Cardiac septum (tissue), 1 donor: ENCODE measurements at places on chromosomes 7 and 10.

DNA sequence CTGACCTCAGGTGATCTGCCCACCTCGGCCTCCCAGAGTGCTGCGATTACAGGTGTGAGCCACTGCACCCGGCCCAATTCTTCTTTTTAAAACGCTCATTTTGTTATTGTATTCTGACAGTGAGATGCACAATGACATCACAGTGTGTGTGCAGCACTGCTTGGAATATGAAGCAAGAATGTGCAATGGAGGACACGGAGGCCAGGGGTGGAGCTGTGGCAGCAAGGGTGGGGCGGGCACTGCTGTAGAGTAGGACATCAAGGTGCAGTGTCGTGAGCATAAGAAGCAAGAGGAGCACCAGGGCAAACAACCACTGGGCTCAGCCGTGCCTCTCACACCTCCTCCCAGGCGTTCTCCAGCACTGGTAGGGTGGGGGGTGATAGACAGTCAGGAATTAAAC, 26.8 kb upstream of the GRID1 start:
- DNase-seq, result no peak

GRCh38 chr10:71597821-71598498, 121.6 kb downstream of the C10orf105 start:
- DNase-seq, result no peak

DNA sequence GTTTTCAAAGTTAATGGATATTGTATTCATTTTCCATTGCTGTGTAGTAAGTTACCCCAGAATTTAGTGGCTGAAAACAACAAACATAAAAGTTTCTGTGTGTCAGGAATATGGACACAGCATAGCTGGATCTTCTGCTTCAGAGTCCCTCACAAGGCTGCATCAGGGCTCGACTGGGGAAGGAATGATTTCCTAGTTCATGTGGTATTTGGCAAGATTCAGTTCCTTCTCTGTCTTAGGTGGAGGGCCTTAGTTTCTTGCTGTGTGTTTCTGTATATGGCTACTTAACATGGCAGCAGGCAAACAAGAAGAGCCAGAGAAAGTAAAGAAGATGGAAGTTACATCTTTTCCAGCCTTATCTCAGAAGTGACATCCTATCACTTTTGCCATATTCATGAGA, 51.1 kb downstream of the TPST1 start:
- no peak for DNase-seq

DNA sequence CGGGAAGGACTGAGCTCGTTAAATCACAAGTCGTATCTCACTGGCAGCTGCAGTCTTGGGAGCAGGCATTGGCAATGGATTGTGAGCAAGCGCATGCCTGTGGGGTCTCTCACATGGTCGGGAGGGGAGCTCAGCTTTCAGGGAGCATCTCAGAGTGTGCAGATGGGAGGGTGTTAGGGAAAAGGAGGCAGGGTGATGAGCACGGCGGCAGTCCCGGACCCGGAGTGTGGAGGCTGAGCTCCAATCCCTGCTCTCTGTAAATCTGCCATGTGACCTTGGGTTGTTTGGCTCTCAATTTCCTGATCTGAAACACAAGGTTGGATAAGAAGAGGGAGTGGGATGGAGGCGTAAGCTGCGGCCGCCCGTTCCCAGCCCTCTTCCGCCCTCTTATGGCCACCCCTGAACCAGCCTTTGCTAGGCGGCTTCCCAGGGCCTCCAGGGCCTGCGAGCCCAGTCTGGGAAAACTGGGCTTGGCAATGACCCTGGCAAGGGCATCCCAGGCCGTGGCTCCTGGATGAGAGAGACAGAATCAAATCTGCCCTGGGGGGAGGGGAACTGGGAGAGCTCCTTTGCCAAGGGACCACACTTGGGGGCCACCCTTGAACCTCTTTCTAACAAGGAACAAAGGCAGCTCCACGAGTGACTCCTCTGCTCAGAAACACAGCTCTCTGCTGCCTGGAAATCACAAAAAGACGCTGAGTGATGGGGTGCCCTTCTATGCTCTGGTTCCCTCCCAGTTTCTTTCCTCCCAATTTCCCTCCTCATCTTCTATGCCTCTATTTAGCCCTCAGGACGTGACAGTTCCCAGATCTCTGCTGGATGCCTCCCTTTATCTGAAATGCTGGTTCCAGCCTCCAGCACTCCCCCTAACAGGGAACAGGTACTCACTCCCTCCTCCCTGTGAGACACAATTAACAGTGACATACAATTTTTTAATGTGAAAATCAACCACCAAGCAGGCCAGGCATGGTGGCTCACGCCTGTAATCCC, 41.7 kb upstream of the LOXL4 start:
- peak; percentile 81 for DNase-seq

DNA sequence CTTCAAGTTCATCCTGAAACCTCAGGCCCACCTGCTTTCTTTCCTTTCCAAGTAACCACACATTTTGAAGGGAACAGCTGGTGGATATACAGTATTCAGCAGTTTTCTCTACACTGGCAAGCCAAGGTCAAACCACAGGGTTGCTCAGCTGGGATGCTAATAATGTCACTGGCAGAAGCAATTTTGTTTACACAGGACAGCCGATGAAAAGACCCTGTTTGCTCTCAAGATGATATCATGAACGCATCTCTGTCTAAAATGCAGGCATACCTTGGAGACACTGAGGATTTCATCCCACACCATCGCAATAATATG, 186.2 kb downstream of the USP6NL start:
- DNase-seq, result peak; percentile 2

DNA sequence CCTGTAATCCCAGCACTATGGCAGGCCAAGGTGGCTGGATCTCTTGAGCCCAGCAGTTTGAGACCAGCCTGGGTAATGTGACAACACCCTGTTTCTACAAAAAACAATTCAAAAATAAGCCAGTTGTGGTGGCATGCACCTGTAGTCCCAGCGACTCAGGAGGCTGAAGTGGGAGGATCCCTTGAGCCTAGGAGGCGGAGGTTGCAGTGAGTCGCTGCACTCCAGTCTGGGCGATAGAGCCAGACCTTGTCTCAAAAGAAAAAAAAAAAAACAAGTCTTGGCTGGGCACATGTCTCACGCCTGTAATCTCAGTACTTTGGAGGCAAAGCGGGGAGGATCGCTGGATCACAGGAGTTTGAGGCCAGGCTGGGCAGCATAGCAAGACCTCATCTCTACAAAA, 74.6 kb upstream of the PDSS1 start:
- no peak for DNase-seq

GRCh38 chr10:35369049-35369611, 32.8 kb downstream of the CCNY start:
- DNase-seq, result no peak

DNA sequence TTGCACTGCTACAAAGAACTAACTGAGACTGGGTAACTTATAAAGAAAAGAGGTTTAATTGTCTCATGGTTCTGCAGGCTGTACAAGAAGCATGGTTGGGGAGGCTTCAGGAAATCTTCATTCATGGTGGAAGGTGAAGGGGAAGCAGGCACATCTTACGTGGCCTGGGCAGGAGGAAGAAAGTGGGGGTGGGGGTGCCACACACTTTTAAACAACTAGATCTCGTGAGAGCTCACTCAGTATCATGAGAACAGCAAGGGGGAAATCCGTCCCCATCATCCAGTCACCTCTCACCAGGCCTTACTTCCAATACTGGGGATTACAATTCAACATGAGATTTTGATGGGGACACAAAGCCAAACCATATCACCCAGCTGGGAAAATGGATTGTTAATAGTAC, 281.7 kb downstream of the AUTS2 start:
- no peak for DNase-seq

- no peak for DNase-seq
Measured at GRCh38 chr7:134936893-134937510, 49.3 kb upstream of the AGBL3 start.

DNA sequence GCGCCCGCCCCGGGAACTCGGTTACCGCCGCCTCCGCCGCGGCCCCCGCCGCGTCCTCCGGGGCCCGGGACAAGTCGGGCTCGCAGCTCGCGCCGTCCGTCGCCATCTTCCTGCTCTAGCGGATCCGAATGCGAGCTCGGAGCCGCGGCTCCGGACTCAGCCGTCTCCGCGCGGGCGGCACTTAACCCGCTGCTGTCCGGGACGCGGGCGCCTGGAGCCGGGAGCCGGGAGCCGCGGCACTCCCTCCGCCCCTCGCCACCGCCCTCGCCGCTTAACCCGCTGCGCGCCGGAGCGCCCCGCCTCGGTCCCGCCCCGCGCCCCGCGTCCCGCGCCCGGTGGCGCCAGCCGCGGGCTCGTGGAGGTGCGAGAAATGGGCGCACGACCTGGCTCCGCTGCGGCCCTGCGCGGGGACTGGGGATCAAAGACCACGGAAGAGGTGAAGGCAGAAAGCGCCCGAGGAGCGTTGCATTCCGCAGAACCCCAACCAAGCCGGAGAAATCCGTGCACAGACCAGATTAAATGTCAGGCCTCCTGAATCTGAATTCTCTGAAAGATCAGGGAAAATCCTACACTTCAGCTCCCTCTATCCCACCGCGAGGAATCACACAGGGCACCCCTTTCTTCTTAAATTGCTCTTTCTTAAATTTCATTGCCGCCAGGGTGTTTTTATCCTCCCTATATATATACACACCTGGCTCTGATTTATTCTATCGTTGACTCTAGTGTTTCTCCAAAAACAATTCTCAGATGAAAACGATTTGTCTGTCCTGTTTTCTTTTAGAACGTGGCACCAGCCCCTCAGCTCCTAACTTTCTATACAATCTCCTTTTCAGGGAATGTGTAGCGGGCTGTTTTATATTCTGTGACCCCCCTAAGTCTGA, at the start of gene CTTNBP2:
Gene CTTNBP2, minus strand, starts transcription at position 132 of the 881 bp plus-strand sequence. Its CDS starts 26 bp downstream, at position 106.
- DNase-seq, result no peak
